Mesenteric fat pad (tissue), 1 donor: ENCODE measurements at places on chromosomes 6 and 20. TPM values are rescaled to one million over a fixed set of nuclear protein-coding genes. Genes with fewer than 3 reads are reported as not detected.

DNA sequence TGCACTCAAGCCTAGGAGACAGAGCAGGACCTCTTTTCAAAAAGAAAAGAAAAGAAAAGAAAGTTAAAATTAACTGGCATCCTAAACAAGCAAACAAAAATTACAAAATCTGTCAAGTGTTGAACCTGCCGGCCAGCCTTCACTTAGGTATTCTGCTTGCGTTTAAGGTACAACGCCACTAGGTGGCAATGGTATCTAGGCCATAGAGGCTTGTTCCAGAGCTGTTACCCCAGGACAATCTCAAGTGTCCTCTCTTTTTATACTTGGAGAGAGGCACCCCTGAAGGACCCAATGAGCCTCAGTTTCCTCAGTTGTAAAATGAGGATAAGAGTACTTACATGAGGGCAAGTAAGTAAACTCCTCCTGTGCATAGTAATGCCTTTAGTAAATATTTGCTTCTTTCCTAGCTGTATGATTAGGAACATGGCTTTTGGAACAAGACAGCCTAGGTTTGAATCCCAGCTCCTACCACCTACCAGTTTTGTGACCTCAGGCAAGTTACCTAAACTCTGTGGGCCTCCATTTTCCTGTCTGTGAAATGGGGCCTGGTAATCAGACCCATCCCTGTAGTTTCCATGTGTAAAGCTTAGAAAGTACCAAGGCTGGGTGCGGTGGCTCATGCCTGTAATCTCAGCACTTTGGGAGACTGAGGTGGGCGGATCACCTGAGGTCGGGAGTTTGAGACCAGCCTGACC lies 5.8 kb upstream of the PACSIN1 start:
- no peak for DNase-seq

DNA sequence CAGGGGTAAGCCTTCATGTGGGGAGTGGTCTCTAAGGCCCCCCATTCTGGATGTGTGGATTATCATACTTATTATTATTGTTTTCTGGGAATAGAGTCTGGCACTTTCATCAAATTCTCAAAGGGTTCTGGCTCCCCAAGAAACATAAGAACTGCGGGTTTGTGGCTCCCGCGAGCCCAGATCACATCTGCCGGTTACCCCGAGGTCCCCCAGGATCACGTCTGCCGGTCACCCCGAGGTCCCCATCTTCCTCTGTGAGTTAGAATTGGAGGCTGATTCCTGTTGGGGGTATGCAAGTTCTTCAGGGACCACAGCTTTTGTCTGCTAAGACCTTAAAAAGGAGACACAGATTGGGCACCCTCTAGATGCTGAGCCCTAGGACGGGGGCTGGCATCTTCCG lies 116.7 kb upstream of the FRMD1 start:
- DNase-seq: no peak

DNA sequence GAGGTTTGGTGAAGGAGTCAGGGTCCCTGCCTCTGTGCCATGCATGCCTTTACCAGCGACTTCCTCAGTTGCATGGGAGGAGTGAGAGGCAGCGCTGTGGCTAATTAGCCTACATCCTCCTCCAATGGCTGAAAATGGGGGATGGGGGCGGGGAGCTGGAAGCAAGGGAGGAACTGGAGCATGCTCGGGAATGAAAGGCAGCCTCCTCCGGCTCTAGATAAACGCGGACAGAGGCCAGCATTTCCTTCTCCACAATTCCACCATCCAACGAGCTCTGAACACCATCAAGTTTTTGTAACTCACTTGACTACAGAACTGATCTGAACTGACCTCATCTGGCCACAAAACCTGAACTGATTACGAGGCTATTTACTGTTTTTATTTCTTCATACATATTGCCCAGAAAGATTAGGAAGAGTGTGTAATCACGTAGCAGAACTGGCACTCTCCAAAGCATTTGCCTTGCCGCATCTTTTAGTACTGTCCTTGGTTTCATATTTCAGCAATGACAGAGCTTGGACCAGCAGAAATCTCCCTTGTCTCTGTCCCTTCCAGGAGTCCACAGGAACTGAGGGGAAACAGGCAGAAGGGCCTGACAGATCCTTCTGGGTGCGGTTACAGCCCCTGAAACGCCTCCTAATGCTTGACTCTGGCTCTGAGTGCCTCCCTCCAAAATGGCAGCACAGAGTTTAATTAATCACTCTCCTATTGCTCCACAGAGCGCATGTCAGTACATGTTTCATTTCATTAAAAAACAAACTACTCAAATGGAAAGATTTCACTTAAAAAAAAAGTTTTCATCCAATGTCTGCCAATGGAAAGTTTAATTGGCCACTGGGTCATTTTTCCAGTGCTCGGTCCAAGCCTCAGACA lies 58.2 kb upstream of the TRAF3IP2 start:
- no peak for DNase-seq

DNA sequence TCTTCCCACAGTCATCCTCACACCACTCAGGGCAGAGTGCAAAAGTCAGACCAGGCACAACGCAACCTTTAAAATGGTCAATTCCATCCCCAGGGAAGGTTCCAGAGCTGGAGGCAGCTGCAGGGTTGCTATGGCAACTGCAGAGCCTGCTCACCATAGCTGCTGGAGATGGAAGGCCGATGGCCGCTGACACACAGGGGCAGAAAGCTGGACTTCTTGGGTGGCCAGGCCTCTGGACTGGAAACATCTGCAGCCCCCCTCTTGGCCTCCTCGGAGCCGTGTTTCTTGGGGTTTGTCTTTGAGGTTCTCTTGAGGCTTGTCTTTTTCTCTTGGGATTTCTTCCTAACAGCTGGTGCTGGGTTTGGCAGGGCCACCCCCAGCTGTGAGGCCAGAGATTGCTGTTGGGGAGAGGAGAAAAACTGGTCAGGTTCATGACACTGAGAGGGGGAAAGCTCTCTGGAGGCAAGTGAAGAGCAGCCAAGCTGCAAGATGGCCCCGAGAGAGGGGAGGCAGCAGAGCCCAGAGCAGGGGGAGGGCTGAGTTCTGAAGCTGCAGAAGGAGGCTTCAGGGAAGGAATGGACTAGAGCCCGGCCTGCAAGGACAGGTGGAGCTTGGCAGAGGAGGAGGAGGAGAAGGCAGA lies 10.2 kb downstream of the BNIP5 start:
- DNase-seq: no peak

DNA sequence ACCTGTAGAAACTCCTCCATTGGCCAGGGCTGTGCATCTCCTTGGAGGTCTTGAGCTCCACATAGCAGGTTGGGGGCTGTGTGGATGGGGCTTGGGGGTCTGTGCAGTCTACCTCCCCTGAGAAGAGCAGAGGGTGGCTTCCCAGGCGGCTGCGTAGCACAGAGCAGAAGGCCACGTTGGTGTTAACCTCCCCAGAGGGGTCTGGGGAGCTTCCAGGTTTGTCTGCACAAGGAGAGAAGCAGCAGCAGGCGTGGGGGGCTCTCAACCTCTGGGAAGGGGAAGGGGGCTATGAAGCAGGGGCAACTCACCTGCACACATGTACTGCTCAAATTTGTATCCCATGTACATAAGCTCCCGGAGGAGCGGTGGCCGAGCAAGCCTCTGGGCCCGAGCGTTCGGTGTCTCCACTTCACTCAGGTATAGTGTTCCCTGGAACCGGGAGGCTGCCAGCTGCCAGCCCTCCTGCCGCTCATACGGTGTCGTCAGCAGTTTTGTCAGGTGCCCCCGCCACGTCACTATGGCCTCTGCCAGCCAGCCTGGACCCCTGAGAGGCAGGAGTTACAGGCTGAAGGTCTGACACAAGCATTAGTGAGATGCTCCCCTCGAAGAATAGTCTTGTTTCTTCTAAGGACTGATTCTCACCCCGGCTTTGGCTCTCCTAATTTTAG lies 1.2 kb downstream of the DXO start:
- DNase-seq: no peak

DNA sequence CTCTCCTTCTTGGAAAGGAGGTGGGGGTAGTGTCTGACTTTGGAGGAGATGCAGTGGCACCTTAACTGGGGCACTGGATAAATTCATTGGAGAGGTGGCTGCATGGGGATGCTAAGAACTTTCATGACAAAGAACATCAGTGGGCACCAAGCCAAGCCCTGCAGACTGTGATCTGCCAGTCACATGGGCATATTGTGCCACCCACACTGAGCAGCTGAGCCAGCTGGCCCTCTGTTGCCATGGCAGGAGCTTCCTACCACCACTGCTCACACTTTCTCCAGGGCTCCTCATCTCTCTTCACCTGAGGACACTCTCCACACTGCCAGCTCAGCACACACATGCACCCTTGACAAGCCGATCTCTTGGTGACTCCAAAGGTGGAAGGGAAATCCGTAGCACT lies 715.6 kb downstream of the QKI start:
- DNase-seq: no peak

The FOXF2 gene
- 2.7 TPM for total RNA-seq

The PHACTR3 gene
- 1.8 TPM for total RNA-seq

The NKAPL gene
- total RNA-seq: 3.1 TPM
